ENCODE measurements at places on chromosomes 1 and 21.
A peak's percentile ranks its signal among the peaks of the same experiment; 100 is the strongest.

DNA sequence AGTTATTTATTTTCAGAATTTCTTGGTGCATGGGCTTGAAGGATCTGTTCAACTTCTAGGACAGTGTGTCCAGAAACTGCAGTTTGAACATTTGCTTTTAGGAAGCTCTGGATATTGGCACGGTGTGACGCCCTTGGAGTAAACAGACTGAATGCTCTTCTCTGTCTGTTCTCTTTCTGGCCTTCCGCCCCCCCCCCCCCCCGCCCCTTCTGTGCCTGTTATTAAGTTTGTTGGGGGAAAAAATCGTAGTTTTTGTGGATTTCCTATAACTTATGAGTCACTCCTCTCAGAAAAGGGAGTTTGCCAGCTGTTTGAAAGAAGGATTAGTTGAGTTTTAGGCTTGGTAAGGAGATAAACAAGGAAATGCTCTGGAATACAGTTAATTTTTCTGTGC, 1.2 kb downstream of the KCTD3 start:
- DNase-seq = no peak

DNA sequence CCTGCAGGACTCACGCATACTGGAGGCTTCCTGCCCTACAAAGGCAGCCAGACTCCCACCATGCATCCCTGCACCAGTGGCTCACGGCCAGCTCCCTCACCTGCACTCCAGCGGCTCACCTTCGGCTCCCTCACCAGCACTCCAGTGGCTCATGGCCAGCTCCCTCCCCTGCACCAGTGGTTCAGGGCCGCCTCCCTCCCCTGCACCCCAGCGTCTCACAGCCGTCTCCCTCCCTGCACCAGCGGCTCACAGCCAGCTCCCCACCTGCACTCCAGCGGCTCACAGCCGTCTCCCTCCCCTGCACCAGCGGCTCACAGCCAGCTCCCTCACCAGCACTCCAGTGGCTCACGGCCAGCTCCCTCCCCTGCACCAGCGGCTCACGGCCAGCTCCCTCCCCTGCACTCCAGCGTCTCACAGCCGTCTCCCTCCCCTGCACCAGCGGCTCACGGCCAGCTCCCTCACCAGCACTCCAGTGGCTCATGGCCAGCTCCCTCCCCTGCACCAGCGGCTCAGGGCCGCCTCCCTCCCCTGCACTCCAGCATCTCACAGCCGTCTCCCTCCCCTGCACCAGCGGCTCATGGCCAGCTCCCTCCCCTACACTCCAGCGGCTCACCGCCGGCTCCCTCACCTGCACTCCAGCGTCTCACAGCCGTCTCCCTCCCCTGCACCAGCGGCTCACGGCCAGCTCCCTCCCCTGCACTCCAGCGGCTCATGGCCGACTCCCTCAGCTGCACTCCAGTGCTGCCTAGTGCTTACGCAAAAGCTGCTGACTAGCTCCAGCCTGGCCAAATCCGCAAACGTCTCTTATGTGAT, 324.5 kb downstream of the NPHP4 start:
- no peak for DNase-seq

GRCh38 chr1:152244576-152245273, 20.7 kb upstream of the HRNR start:
- DNase-seq = no peak

DNA sequence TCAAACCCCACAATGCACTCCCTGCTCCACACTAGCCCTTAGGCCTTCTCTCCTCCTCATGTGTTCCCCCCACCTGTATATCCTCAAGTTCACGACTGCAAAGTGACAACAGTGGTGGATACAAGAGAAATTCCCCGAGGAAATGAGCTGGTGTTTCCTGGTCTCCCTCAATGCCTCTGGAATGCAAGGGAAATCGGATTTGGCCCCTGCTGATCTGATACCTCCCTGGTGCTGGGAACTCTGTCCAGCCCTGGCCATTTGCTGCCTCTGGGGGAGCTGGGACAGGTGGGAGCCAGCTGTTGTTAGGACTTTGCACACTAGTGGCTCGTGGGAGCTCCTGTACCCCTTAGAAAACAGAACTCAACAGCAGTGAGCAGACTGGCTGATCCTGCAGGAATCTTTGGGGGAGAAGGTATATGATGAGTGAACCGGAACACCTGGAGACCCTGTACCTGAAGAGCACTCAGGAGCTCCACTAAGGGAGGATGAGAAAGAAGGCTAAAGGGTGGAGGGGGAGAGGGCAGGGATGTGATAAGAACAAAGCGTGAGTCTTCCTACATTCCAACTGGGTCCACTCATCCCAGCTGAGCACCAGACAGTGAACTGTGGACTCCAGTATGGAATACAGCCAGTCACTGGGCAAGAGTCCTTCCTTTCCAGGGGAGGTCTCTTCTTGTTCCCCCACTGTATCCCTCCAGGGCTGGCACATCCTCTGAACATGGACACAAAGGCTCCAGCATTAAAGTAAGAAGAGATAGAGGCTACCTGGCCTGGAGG, 69.3 kb downstream of the PLXNA2 start:
- DNase-seq = no peak

- peak; percentile 58 for DNase-seq
Measured at GRCh38 chr1:161725908-161726472, 4.6 kb downstream of the FCRLB start.

- no peak for DNase-seq
Measured at GRCh38 chr1:22652881-22653316, at the start of gene C1QB. TSS of gene C1QB (plus strand) at chr1:22653236. CDS start at chr1:22659463, 6,227 bp downstream.

DNA sequence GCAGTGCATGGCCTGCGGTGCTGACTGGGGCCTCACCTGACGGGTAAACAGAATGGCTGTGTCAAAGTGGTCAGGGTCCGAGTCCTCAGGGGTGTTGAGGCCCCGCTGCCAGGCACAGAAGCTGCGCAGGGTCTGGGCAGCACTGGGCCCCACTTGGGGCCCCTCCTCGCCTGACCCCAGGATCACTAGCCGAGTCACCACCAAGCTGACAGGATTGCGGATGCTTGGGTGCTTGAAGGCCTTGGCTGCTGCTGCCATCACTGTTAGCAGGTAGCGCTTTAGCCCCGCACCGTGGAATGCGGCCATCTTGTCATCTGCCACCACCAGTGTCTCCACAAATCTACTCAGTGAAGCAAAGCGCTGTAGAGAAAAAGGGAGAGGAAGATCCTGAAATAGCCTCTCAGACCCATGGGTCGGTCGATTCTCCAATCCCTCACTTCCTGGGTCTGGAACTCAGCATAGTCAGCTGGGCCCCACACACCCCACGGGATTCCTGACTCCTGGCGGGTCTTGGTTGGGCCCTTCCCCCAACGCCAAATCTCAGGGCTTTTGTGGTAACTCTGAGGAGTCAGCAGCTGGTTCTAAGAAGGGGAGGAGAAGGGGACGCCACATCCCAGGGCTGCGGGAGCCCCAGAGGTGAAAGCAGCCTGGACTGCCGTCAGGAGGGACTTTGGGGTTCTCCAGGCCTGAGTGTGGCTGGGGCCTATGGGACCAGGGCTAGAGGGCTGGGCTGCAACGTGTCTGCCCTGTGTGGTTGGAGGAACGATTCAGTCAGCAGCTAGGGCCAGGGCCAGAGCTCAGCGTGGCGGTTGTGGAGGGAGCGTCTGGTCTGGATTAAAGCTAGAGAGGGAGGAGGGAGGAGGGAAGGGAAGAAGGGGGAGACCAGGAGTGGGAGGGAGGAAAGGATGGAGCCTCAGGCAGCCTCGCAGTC, 2.1 kb downstream of the ADAMTS4 start:
- DNase-seq = no peak

GRCh38 chr21:42028766-42029425, 18.7 kb upstream of the ZBTB21 start:
- DNase-seq = no peak

DNA sequence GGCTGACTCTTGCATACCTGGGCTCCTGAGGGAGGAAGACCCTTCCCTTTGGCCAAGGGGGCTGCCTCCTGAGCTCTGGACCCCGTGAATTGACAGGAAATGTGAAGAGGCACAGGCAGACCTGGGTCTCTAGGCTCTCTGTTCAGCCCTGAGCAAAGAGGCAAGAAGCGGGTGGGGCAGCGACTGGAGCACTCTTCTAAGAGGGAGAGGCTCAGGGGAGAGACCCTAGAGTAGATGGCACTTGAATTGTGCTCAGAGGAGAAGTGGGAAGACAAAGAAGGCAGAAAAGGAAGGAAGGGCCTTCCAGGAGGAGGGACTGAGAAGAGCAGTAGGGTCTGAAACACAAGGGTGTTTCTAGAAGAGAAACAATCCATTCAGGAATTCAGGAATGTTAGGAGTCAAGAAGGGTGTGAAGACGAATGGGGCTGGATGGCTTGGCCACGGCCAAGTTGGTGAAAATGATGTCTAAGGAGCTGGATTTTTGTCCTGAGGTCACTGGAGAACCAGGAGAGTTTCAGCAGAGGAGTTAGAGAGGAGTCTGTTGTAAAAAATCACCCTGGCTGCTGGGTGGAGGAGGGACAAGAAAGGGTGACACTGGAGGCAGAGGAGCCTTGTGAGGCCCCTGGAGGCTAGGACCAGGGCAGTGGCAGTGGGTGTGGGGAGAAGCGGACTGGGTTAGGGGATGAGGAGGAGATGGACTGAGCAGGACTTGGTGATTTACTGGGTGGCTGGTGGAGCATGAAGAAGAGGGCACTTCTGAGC, 5.3 kb downstream of the TIE1 start:
- no peak for DNase-seq

DNA sequence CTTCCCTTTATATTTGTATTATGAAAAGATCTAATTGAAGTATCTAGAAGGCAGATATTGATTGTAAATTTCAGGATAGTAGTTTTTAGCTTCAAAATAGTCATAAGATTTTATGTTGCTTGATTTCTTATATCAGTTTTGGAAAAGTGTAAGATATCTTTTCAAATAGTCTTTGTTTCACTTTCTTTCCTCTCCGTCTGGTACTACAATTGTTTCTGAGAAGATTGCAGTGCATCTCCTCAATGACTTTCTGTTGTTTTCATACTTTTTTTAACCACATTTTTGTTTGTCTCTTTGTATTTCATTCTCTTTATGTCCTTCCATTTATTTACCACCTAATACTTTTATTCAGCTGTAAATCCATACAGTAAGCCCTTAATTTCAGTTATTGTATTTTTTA, 964.6 kb upstream of the B3GALT2 start:
- DNase-seq = no peak

- DNase-seq = no peak
Measured at GRCh38 chr1:176517484-176517883, 54.5 kb downstream of the PAPPA2 start.

- no peak for DNase-seq
Measured at GRCh38 chr1:89971600-89971999, 23.3 kb upstream of the ZNF326 start.

DNA sequence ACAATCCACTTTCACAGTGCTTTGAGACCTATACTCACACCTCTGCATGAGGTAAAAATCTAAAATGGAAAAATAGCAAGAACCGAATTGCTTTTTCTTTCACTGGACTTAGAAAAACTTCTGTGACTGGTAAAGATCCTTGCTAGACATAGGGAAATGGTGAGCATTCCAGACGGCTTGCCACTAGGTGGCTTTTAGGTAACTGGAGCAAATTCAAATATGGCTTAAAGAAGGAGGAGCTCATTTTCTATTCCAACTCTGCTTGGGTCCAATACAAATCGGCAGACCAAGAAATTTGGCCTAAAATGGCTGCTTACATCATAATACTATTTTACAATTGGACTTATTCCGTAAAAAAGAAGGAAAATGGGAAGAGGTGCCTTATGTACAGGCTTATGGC, 977.9 kb downstream of the ADGRL2 start:
- no peak for DNase-seq

DNA sequence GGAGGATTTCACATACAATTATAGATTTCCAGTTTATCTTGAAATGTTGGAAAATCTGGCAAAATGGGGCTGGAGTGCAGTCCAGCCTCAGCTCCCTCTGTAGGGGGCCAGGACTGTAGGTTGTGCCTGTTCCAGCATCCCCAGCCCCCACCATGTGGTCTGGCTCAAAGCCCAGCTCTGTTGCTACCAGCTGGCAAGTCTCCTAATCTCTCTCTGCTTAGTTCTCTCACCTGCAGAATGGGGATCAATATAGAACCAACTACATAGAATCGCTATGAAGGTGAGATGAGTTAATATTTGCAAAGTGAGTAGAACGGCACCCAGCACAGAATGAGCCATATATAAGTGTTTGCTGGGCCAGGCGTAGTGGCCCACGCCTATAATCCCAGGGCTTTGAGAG, 50.0 kb upstream of the TARDBP start:
- DNase-seq = no peak

DNA sequence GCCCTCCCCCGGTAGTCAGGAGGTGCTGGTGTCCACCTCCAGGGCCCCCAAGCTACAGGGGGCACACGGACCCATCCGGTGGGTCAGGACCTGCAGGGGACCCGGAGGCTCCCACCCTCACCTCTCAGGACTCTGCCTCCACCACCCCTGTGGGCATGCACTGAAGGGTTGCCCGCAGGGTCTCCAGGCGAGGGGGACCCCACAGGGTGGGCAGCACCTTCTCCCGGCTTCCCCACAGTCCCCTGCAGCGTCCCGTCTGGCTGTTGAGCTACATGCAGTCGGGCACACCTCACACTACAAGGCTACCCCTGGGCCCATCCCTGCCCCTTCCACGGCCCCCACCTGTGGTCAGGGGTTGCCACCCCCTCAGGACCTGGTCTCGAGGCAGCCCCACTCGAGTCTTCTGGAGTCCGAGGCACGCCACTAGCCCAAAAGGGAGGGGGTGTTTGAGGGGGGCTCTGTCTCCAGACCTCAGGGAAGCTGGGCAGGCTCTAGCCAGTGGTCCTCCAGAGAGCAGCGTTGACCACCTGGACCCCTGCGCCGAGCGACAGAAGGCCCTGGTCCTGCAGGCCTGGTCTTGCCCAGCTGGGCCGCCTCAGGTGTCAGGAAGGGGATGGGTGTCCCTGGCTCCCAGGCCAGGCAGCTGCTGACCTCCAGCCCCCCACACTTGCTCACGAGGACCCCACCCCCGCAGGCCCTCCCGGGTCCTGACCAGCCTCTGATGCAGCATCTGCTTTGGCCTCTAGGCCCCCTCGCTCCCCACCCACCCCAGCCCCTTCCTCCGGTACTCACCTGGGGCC, 9.6 kb downstream of the PARS2 start:
- DNase-seq = no peak

DNA sequence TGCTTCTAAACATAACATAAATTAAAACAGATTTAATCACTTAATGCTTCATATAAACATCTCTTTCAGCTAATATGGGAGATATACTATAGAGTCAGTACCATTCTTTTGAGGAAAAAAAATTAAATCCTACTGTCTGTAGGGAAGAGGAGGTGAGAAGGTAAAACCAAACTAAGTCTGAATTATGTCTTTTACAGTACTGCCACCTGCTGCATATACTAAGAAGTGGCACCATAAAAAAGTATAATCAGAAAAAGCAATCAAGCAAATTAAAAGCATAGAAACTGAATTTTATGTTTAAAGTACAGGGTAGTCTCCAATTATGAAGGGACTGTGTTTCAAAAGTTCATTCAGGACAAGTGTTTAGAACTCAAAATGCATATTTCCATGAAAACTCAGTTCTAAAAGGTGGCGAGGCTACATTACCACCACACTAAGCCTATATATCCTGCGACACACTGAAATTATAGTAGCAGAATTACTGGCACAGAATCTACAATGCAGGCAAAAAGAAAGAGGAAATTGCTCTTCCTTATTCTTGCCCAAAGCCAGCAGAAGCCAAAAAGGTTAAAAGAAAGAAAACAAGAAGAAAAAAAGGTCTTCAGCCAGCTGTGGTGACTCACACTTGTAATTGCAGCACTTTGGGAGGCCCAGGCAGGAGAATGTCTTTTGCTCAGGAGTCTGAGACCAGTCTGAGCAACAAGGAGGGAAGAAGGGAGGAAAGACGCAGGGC, 9.0 kb downstream of the NSL1 start:
- no peak for DNase-seq

- DNase-seq = no peak
Measured at GRCh38 chr21:42424914-42425541, 21.3 kb downstream of the UBASH3A start.

GRCh38 chr1:196734006-196734405, 40.6 kb upstream of the CFHR3 start:
- DNase-seq = no peak
